ENCODE measurements at places on chromosomes 4 and X.

- DNase-seq: no peak
Observed at GRCh38 chr4:4913147-4913561, 53.7 kb downstream of the MSX1 start.

DNA sequence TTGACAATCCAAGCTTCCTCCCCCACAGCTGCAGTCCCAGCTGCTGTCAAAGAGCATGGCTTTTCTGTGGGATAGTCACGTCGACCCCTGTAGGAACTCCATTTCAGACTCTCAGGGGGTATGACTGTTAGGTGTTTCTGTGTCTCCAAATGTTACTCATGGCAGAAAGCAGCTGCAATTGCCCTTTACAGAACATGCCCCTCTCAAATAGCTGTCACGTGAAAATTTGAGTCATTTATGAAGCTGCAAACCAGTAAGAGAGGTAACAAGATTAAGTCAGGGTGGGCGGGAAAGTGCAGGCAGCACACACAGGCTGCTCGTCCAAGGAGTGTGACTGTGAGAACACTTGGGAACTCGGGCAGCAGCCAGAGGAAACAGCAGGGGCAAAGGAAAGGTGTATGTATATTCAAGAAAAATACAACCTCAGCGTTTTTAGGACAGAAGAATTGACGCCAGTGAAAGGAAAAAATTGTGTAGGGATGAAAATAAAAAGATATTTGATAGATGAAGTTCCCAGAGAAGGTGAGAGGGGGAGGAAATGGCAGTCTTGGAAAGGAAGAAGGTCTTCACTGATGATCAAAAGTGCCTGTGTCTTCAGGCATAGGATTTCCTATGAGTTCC is 66.5 kb upstream of the TMEM184C start:
- no peak for DNase-seq

GRCh38 chrX:13126775-13127174 is 82.4 kb upstream of the FAM9C start:
- DNase-seq: no peak

- no peak for DNase-seq
Observed at GRCh38 chrX:68193234-68193633, 240.1 kb downstream of the OPHN1 start.

GRCh38 chr4:4720646-4721045 is 138.8 kb upstream of the MSX1 start:
- no peak for DNase-seq

DNA sequence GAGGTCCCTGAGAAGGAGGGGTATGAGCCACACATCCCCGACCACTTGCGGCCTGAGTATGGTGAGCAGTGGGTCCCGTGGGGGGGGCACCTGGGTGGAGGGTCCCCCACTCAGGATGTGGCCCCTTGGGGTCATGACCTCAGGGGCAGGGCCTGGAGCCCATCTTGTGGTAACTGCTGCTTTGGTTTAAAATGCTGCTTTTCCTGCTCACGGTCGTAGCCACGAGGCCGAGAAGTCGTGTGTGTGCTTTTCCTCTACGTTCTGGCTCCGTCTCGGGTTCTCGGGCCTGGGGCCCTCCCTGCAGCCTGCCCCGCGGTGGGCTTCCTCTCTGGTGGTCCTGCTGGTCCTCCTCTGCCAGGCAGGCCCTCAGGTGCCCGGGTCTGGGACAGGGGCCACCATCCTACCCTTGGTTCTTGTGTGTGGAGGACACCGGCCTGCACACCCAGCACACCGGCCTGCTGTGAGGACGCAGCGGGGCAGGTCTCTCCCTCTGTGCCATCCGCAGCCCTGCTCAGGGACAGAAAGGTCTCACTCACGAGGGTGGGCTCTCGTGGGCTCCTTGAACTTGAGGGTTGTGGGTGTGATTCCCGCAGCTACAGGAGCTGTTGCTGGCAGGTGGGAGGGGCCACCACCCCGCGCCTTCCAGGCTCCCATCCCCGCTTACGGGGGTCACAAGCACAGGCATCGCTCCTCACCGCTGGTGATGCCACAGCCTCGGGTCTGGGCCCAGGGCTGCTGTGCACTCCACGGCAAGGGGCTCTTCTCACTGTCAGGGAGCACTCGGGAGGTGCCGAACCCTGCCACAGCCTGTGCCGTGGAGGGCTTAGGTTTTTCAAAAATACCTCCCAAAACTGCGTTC is 19.6 kb downstream of the UVSSA start:
- no peak for DNase-seq

GRCh38 chrX:136827026-136827425 is 46.3 kb upstream of the ARHGEF6 start:
- DNase-seq: no peak

DNA sequence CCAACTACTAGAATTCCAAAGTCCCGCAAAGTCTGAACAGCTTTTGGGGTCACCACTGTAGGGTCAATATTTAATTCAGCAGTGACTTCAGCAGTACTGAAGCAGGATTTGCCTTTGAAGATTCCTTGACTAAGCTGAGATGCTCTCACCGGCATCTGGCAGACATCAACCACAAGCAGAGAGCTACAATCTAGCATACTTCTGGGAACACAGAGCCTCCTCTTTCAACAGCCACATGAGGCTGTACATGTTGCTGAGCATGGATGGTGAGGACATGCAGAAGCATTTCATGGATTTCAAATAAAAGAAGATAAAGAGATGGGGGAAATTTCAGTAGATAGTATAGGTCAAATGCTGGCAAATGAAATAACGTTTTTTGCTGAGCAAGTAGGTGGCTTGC is 6.6 kb upstream of the ASB11 start:
- no peak for DNase-seq

- DNase-seq: no peak
Observed at GRCh38 chr4:146857298-146857697, 88.4 kb downstream of the TTC29 start.

GRCh38 chrX:132563976-132564375 is 75.1 kb upstream of the MBNL3 start:
- no peak for DNase-seq

Measured in CD4-positive, alpha-beta T cell treated with Interleukin-21 for 1 hour (primary cell).